Heart left ventricle (tissue), 16 donors: ENCODE measurements at places on chromosomes 2 and 18. TPM values are rescaled to one million over a fixed set of nuclear protein-coding genes. Genes with fewer than 3 reads are reported as not detected.

DNA sequence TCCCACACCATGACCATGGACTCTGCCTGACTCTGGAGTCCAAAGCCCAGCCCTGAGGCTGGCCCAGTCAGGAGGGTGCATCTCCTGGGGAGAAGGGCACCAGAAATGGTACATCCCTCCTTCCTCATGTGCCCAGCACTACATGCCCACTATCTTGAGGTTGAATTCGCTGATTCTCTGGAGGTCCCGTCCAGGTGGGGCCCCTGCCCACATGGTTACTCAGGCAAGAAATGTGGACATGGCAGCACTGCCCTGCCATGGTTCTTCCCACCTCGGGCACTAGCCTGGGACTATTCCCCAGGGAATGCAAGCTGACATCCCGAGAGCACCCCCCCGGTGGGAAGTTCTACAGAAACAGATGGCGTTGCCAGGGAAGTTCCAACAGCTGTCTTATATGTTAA is 15.3 kb upstream of the HES6 start:
- DNase-seq = no peak

DNA sequence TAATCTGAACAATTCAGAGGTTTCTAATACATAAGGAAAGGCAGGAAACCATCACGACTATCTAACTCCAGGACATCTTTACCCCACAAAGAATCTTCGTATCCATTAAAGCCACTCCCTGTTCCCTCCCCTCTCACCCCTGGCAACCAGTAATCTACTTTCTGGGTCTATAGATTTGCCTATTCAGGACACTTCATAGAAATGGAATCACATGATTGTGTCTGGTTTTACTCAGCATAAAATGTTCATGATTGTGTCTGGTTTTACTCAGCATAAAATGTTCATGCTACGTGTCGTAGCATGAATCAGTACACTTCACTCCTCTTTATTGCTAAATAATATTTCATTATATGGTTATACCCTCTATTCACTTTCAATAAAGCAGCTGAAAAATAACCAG is 11.6 kb downstream of the FECH start:
- DNase-seq = no peak

Gene ALPI
- not detected for total RNA-seq

Gene TXNDC2
- not detected for total RNA-seq

Gene XDH
- total RNA-seq = not detected
